ENCODE measurements at places on chromosomes 7 and 10.

GRCh38 chr7:103336761-103337160 lies 7.8 kb downstream of the DNAJC2 start:
- DNase-seq: no peak

GRCh38 chr10:109895095-109895818 lies 28.1 kb downstream of the XPNPEP1 start:
- peak; percentile 71 for DNase-seq

GRCh38 chr10:101875068-101875688 lies 31.6 kb upstream of the KCNIP2 start:
- DNase-seq: no peak

DNA sequence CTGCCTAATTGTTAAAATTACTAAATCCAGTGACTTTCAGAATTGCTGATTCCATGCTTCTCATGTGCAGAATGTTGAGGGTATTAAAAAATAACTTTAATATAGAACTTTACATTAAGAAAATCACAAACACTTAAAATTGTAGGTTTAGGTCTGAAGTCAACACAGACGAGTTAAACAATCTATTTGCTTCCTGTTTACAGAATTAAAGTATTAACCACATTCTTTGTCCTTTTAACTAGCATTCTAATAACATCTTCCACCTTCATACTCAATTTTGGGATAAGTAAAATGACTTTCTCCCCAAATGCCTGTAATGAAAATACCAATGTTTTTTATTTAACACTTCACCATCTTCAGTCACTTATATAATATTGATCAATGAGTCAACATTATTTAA lies 2.2 kb downstream of the ITGB1 start:
- DNase-seq: no peak

DNA sequence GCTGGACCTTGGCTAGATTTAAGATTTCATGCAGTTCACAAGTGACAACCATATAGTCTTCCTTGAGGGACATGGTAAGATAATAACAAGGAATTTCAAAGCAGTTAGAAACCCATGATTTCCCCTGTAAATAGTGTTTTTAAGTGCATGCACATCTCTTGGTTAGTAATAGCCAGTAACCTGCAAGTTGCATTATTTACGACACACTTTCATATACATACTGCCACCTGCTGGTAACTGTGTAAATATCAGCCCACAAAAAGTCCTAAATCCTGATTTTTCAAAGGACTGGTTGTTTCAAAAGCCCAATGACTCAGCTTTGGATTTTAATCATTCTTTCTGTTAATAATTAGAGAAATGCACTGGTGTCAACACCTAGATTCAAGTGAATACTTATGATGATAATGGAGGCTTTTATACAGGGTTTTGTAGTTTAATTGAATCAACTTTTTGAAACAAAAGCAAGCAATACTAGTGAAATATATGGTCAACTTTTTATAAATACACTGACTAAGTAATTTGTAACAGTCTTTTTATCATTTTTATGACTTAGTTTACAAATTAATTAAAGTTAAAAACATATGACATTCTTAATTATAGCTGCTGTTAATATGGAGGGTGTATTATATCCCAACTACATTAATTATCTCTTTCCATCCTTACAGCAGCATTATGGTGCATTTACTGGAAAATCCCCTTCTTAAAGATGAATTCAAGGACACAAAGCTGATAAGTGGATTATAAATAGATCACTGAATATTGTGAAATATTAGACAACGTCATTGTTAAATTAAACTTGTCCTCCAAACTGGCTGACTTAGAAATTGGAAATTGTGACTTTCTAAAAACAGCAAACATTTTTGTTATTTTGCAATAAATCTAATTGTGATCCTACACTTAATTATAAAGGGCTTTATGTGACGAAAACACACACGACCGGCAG lies 367.7 kb upstream of the SEMA3D start:
- peak; percentile 73 for DNase-seq

- no peak for DNase-seq
Measured at GRCh38 chr10:110836706-110837105, 35.0 kb upstream of the PDCD4 start.
